ENCODE measurements at places on chromosomes 4 and X.

DNA sequence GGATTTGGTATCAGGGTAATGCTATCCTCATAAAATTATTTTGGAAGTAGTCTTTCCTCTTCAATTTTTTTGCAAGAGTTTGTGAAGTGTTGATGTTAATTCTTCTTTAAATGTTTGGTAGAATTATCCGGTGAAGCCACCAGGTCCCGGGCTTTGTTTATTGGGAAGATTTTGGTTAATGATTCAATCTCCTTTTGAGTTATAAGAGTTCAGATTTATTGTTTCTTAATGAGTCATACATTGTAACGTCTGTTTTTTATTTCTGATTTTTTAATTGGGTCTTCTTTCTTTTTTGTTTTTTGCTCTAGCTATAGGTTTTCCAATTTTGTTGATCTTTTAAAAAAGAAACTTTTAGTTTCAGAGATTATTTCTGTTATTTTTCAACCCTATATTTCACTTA, 412.3 kb downstream of the PDGFC start:
- no peak for DNase-seq

DNA sequence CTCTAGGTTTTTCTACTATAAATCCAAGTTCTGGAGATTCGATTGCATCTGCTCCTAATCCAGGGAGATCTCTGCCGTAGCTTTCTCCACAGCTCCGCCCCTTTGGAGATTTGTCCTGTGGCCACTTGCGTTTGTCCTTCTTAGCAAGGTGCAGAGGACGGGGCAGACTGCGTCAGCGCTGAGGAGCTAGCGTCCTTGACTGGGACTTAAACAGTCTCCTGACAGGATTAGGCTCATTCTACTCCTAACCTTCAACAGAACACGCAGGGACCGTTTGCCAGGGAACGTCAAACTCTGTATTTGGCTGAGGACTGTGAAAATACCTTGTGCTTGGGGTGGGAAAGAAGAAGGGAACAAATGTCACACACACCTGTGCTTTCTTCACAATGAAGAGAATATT, 38.6 kb downstream of the SORBS2 start:
- DNase-seq, result no peak

DNA sequence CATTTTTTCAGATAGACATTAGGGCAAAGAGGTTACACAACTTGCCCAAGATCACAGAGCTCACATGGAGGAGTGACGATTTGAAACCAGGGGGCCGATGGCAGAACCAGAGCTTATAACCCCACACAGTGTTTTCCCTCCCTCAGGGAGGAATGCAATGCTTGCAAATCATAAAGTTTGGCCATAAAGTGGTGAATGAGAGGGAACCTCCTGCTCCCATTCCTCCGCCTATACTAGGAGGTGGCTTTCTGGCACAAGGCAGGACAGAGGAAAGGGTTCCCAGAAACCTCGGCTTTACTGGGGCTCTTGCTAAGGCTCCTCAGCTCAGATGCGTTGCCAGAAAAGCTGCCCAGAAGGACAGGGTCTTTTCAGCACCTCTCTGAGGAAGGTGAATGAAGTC, 19.3 kb downstream of the TMEM154 start:
- no peak for DNase-seq

GRCh38 chr4:48270951-48271473, 1.4 kb upstream of the TEC start:
- DNase-seq, result no peak

DNA sequence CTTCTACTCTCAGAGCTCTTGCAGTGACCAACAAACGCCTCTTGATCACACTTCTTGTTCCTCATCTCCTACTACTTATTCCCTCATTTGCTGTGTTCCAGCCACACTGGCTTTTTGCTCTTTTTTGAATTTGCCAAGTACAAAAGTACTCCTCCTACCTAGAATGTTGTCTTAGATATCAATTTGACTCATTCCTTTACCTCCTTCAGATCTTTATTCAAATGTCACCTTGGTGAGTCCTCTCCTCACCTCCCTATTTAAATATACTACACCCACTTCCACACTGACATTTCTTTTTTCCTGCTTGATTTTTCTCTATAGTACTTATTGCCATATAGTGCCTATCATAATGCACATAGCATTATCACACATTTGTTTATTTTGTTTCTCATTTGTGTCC, 6.2 kb upstream of the DCAF4L1 start:
- no peak for DNase-seq

DNA sequence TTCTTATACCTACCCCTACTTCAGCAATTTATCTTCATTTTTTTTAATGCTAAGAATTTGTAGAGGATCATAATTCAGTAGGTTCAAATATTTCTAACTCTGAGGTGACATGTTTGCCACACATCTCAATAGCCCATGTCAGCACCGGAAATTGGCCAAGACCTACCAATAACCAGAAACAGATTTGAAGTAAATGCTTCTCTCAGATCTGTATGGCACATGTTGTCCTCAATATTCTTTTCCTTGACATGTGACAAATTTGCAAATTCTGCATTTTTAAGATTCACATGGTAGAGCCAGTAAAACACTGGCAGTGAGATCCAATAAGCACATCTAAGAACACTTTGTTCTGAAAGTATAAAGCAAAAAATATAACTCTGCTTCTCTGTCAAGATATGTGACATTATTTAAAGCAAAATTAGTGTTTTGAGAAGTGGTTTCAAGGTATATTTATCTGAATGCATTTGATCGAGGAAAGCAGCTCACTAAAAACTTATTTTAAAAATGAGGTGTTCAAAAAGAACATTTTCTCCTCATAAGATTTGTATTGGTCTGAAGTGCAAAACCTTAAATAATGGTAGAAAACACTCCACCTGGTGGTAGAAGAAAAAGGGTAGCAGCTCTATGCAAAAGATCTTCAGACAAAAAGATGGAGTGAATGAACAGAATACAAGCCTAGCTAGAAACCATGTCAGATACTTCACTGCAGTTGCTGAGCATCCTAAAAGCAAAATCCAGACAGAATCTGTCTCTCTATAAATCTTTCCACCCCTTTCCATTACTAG, 513.8 kb upstream of the FAM241A start:
- DNase-seq, result no peak

- DNase-seq, result peak; percentile 68
These were observed 31.0 kb upstream of the TLR3 start for GRCh38 chr4:186037692-186038658.

GRCh38 chr4:108458681-108459080, 161.7 kb upstream of the RPL34 start:
- no peak for DNase-seq

- DNase-seq, result peak; percentile 78
These were observed 54.9 kb downstream of the WDR19 start for GRCh38 chr4:39237179-39237578.

- peak; percentile 60 for DNase-seq
These were observed 130.8 kb downstream of the HMX1 start for GRCh38 chr4:8740666-8741395.

GRCh38 chr4:113756005-113756410, 5.5 kb downstream of the CAMK2D start:
- DNase-seq, result no peak

- DNase-seq, result no peak
These were observed 53.7 kb downstream of the MID1 start for GRCh38 chrX:10566716-10567097.

DNA sequence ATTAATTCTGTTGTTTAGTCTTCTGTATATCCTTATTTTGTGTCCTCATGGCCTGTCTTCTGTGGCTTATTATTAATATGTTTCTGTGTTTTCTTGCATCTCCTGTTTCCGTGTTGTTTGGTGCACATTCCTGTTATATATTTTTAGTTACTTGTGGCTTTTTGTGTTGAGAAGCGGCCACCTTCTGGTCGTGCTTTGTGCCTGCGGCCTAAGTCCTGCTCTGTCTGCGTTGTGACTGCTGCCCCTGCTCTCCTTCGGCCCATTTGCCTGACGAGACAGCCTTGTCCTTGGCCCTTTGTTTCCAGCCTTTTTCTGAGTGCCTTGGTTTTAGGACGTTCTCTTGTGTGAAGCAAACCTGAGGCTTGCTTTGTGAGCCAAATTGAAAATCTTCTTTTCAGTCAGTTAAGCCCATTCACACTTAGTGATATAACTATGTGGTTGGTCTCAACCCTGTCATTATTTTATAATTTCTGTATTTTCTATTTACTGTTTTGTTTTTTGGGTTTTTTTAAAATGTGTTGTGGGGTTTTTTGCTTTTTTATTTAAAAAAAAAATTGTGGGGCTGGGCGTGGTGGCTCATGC, 43.8 kb downstream of the TNIP2 start:
- DNase-seq, result peak; percentile 70

- DNase-seq, result no peak
These were observed 93.6 kb upstream of the CPEB2 start for GRCh38 chr4:14908635-14909034.

GRCh38 chrX:148867596-148867995, 367.2 kb downstream of the AFF2 start:
- no peak for DNase-seq

GRCh38 chr4:81816031-81816761, 344.5 kb upstream of the RASGEF1B start:
- no peak for DNase-seq

GRCh38 chr4:41408859-41409593, 128.9 kb upstream of the LIMCH1 start:
- no peak for DNase-seq

- no peak for DNase-seq
These were observed 93.7 kb upstream of the AP1S2 start for GRCh38 chrX:15948318-15948660.

DNA sequence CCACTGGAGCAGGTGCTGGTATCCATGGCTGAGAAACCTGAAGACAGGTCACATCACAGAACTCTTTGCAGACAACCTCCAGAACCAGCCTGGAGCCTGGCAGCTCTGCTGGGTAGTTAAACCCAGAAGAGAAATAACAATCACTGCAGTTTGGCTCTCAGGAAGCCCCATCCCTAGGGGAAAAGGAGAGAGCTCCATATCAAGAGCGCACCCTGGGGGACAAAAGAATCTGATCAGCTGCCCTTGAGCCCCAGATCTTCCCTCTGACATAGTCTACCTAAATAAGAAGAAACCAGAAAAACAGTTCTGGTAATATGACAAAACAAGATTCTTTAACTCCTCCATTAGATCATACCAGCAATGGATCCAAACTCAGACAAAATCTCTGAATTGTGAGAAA, 823.2 kb upstream of the FRG1 start:
- no peak for DNase-seq

GRCh38 chr4:33058998-33059397, 2338.8 kb downstream of the PCDH7 start:
- no peak for DNase-seq

DNA sequence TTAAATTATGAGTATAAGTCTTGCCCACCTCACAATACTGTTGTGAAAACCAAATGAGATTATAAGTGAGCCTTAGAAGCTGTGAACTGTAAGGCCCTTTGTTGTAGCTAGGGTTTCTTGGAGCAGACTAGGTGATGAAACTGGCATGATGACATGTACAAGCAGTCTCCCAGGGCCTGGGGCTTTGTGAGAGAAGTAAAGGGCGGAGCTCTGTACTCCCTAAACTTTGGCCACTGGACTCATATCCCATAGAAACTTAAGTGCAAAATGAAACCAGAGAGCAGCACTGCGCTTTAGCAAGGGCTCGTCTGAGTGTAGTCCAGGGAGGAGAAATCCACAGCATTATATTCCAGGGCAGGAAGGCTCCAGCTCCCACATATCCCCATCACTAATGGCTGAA, 385.6 kb upstream of the FGF16 start:
- no peak for DNase-seq

DNA sequence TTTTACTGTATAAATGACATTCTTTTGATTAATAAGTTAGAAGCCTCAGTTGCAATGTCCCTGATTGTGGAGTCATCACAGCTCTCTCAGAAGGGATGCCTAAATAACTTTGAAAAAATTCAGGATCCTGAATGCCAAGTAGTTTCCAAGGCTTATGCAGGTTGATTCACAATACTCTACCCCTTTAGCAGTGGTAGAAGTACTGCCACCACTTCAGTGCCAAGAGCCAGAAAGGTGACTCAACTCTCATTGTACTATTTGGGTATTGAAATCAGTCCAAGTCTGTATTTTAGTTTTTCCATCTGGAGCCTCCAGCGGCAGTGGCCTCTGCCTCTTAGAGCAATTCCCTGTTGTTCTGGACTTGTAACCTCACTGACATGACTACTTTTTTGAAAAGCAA, 320.1 kb upstream of the NDST4 start:
- DNase-seq, result no peak

GRCh38 chr4:186904101-186904500, 180.4 kb upstream of the FAT1 start:
- no peak for DNase-seq

- no peak for DNase-seq
These were observed 116.4 kb upstream of the BEND4 start for GRCh38 chr4:42268824-42269223.

- no peak for DNase-seq
These were observed 212.2 kb downstream of the LDB2 start for GRCh38 chr4:16686195-16686594.

DNA sequence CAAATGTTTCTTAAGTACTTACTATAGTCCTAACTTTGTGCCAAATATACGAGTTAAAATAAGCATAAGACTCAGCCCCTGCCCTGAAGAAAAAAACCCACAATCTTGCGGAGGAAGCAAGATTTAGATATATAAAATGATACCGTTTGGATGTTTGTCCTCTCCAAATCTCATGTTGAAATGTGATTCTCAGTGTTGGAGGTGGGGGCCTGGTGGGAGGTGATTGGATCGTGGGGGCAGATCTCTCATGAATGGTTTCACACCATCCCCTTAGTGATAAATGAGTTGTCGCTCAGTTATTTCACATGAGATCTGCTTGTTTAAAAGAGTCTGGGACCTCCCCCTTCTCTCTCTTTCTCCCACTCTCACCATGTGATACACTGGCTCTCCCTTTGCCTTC, 28.7 kb downstream of the EFHC2 start:
- DNase-seq, result no peak

- no peak for DNase-seq
These were observed 188.1 kb downstream of the QDPR start for GRCh38 chr4:17323554-17324385.

GRCh38 chr4:150799207-150799606, 215.9 kb downstream of the LRBA start:
- no peak for DNase-seq

GRCh38 chr4:139872274-139872673, 206.7 kb downstream of the MGST2 start:
- no peak for DNase-seq

DNA sequence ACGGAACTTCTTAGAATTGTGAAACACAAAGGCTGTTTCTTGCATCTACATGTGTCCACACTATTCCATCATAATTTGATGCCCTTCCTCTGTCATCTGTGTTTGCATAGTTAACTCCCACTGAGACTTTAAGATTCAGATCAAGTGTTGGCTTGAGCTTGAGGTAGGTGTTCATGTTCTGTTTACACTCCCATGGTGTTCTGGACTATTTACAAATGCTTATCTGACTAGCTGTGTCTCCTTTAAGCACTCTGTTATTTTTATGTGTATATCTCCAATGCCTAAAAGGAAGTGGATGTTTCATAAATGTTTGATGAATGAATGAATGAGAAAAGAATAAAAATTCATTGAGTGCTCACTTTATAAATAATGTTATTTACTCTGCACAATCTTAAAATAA, 622.7 kb downstream of the RAB28 start:
- DNase-seq, result no peak

GRCh38 chrX:142680038-142680437, 345.7 kb upstream of the SPANXN4 start:
- DNase-seq, result no peak

GRCh38 chrX:48689208-48689920, 5.8 kb downstream of the WAS start:
- DNase-seq, result no peak
